AG09309 (cell line): ENCODE measurements at places on chromosomes 4 and X.

- DNase-seq: no peak
Observed at GRCh38 chr4:150212485-150212884, 134.2 kb downstream of the DCLK2 start.

DNA sequence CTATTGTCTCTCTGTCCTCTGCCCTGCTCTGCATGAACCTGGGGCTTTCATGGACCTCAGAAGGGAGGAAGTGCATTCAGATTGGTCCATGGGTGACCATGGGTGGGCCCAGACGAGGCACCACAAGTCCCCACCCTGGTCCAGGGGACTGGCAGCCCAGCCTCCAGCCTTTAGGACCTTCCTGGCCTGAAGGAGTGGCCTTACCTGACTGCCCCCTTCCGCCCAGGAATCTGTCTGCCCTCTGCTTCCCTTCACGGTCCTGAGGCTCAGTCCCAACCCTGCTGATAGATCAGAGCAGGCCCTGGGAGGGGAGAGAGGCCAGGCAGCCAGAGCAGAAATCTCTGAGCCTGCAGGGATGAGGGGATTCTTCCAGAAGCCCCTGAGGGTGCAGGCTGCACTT is 455.4 kb downstream of the PCDH18 start:
- no peak for DNase-seq

DNA sequence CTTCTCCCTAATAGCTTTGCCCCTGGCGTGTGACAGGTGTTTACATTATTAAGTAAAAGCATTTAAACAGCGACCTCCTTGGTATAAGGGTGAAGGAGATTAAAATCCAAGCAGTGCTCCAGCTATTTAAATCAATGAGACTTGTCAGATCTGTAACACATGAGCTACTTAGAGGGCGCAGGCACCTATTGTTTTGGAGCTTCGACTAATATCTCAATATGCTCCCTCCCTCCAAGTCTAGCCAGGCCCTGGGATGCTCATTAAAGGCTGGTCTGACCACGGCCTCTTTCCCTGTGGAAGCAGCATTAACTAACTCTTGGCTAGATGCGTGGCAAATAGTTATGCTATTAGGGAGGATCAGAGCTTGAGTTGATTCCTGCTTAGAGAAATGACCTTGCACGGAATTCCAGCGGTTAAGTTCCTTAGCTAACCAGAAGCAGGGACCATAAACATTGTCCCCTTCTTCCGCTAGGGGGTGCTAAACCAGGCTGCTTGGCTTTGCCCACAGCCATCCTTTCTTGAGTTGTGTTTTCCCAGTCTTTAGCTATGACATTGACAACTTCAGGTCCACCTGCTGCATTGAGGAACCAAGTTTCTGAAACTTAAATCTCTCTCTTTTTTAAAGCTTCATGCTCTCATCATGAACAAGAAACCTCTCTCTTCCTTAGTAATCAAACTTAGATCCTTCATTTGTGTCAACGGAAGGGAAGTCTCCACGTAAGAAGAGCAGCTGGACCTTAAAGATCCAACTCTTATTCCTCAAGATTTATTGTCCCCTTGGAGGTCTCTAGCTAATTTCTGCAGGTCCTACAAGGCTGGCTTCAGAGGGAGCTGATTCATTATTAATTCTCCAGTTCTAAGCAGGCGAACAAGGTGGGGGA is 80.7 kb upstream of the IGFBP7 start:
- no peak for DNase-seq

DNA sequence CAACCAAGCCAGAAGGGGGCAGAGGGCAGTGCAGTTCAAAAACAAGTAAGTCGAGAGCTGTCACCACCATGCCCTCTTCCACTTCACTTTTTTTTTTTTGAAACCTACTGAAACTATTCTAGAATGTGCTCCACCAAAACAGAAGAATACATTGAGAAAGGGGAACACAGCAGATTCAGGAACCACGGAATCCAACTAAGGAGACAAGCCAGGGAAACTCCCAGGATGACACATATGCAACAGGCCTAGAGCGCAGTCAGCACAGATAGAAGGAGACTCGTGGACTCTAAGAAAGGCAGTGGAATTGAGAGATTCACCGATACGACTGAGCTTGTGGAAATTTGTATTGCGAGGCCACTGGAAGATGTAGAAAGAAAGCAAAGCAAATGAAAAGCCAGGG is 66.1 kb downstream of the PHKA2 start:
- no peak for DNase-seq

DNA sequence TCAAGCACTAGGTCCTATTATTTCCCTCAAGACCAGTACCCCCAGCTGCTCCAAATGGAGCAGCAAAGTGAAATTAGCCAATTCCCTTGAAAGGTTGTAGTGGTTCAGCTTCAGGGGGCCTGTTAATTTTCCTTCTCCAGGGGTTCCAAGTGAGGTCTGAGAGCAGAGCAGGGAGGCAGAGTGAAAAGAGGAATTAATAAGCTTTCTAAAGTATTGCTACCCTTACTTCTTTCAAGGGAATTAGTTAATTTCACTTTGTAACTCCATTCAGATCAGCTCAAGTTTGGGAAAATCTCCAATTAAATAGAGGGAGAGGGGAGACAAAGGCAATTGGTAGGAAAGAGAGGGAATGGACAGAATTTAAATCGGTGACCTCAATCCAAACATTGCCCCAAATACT is 78.7 kb upstream of the SLC7A11 start:
- DNase-seq: no peak

DNA sequence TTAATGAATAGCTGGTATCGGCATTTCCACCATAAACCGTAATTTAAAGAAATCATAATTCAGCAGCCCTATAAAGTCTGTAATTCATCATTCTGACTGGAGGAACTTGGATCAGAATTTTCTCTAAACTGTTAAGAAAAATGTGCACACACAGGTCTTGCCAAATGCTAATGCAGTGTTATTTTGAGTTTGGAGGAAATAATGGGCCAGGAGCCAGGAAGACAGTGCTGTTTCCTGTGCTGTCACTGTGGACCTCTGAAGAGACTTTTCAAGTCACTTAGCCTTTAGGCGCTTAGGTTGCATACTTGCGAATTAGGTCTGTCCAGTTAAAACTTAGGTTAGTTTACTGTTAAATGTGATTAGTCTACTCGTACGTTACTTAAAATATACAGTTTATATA is 137.5 kb upstream of the ANXA3 start:
- no peak for DNase-seq

DNA sequence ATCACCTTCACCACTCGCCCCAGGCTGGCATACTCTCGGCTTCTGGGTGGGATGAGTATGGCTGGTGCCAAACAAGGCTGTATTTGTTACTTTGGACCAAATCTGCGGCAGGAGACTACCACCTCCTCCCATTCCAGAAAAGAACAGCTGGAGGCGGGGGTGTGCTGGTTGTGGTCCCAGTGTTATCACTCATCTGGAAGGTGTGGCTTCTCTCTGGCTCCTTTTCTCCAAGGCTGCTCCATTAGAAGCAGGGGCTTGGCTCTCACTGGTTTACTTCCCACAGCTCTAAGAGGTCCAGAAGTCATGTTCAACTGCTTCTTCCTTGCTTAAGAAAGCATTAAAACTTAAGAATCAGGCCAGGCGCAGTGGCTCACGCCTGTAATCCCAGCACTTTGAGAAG is 2.6 kb upstream of the TRIML2 start:
- no peak for DNase-seq

DNA sequence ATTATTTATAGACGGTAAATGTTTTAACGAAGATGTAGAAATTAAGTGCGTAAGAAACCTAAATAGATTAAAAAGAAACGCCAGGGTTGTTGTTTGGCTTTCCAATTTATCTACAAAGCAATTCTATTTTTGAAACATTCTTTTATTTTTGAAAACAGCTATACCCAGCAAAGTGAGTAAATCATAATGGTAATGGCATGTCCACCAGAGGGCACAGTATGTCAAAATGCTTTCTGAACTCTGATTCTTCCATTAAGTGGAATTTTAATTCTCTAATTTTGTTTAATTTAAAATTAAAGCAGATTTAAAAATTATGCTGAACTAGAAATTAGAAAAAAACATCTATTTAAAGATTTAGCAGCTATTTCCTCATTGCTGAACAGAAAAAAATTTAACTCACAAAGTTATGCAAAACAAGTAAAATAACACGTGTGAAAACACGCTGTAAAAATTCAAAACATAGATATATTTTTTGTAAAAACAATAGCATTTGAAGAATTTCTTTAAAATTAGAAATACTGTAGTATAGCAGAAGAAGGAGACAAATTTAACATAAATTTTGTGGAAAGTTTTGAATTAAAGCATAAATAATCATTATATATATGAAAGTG is 26.5 kb downstream of the RASSF6 start:
- DNase-seq: no peak

DNA sequence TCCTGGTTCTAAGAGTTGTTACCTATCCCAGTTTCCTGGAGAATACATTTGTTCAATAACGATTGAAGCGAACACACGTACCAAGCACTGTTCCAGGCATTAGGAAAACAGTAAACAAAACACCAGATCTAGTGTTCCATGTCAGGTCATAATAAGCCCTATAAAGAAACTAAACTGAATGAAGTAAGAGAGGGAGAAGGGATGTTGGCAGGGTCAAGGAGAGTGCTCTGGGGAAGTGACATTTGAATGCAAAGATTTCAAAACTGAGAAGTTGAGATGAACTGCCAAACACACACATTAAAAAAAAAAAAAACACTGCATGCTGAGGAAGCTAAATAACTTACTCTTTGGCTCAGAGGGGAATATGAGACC is 14.4 kb upstream of the ENAM start:
- no peak for DNase-seq

GRCh38 chrX:20531667-20532066 is 265.0 kb upstream of the RPS6KA3 start:
- peak; percentile 7 for DNase-seq

DNA sequence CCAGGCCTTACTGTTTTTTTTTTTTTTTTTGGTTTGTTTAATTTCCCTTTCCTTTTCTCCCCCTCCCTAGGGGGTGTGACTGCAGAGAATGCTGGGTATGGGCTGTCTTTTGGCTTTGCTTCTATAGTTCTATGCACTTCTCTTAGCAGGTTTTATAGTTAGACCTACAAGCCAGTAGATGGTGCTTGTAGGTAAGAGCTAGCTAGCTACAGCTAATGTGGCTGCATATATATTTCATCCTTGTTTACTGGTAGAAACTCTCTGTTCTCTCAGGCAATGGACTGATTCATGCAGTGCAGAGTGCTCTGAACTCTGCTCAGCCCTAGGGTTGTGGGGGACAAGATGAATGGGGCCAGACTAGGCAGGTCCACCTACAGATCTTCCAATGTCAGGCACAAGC is 246.4 kb downstream of the SH2D1A start:
- no peak for DNase-seq

DNA sequence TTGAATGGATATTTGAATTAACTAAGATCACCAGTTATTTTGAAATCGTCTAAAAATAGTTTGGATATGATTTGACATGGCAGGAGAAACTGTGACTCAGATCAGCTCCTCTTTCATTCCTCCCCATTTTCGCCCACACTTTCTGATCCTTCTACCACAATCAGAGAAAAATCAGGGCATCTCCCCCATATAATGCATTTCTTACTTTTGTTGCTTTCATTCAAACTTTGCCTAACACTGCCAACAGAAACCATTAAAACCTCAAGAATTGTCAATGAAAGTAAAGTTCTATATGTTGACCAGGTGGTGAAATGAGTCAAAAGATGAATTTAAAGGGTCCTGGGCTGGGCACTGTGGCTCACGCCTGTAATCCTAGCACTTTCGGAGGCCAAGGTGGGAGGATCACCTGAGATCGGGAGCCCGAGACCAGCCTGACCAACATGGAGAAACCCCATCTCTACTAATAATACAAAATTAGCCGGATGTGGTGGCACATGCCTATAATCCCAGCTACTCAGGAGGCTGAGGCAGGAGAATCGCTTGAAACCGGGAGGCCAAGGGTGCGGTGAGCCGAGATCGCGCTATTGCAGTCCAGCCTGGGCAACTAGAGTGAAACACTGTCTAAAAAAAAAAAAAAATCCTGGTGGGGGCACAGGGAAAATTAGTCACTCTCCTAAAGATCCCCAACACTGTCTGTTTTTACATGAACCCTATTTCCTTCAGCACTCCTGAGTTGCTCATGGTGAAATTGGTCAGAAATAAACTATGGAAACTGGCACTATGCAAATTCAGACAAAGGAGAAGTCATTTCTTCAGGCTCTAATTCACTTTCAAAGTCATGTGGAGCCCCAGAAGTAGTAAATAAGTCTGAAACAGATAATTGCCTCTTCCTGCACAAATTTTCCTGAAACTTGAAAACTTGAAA is 122.8 kb upstream of the NOCT start:
- DNase-seq: no peak

DNA sequence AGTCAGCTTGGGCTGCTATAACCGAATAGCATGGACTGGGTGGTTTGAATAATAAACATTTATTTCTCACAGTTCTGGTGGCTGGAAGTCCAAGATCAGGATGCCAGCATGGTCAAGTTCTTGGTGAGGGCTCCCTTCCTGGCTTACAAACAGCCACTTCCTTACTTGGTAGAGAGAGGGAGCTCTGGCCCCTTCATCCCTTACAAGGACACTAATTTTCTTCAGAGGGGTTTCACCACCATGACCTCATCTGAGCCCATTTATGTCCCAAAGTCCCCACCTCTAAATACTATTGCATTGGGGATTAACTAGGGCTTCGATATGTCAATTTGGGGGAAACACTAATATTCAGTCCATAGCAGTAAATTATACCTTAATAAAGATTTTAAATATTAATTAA is 61.8 kb downstream of the CLNK start:
- DNase-seq: no peak

GRCh38 chr4:15144249-15144966 is 142.1 kb downstream of the CPEB2 start:
- no peak for DNase-seq

DNA sequence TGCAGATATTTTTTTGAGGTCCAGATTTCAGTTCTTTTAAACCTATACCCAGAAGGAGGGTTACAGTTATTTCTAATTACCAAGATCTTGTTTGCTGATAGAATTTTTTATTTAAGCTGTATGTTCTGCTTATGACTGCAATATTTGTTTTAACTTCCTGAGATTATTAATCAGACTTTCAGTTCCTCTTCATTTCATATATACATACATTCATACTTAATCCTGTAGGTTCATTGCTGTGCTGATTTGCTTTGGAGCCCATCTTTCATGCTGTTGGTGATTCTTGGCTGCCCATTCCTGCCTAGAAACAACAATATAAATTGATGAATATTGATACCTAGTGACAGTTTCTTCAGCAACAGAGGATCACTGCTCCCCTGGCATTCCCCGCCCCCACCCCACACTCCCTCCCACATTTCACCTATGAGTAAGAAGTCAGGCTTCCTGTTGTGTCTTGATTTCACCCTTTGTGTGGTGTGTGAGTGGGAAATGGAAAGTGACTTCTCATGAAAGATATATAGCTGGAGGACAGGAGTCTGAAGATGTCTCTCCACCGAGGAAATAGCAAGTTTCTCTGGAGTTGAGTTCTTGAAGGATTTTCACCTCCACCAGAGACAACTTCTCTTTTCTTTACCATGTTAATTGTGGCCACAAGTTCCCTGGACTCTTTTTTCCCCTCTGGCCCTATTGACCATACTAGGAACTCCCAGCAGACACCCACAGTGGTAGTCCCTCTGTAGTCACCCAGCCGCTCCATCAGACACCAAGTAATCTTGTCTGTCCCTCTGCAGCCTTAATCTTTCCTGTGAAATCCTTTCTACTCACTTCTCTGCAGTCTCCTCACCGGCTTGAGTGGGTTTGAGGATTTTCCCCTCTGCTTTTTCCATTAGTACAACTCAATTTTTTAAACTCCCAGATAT is 118.4 kb downstream of the ASB9 start:
- DNase-seq: no peak
